ENCODE measurements at places on chromosomes 2 and 18.
A peak's percentile ranks its signal among the peaks of the same experiment; 100 is the strongest.

- DNase-seq: no peak
Measured at GRCh38 chr2:36541891-36542595, 55.9 kb downstream of the FEZ2 start.

DNA sequence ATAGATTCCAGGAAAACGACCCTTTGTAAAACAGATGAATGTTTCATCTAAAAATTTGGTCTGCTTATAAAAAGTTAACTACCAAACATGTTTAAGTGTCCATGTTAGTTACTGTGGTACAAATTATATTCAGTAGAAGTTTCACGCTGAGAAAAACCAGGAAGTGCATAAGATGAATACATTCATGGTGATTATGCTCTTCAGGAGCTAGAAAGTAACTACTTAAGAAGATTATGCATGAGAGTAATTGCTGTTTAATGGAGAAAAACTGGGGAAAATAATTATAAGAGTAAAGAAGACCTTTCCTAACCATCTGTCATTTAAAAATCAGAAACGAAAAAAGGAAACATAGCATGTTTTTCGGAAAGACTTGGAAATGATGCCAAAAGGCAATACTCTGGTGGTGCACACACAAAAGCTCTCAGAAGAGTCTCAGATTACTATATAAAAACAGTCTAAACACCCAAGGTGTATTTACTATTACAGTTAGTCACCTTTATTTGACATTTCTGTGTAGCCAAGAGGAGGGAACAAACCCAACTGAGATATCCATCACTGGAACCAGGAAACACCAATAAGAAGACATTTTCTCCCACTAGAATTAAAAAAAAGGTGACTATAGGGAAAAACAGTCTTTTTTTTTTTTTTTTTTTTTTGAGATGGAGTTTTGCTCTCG is 38.8 kb upstream of the METTL21A start:
- no peak for DNase-seq

DNA sequence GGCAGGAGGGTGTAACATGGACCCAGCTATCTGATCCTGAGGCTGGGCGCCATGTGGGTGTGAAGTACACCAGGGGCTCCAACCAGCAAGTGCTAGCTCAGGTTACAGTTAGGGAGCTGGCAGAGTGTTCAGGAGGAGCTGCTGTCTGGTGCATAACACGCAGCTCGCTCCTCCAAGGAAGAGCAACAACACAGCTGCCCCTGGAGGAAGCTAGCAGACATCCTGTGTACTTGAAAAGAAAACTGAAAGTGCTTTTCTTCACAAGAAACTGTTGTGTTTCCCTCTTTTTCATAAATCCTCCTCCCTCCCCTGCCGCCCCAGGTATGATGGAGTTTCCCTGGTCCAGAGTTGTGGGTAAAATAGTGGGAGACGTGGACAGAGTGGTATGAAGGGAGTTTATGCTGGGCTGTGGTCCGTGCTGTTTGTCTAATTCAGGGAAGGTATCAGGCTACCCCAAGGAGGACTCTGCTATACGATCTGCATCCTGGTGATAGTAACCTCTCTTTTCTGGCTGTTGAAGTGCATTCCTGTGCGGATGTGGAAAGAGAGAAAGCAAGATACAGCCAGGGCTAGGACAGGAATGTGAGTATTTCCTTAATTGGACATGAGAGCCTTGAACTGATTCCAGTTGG is 6.1 kb upstream of the LBH start:
- DNase-seq: peak; percentile 33

- DNase-seq: no peak
Measured at GRCh38 chr2:25920336-25920735, 42.0 kb upstream of the ASXL2 start.

- DNase-seq: no peak
Measured at GRCh38 chr18:55868909-55869308, 280.9 kb upstream of the TCF4 start.

DNA sequence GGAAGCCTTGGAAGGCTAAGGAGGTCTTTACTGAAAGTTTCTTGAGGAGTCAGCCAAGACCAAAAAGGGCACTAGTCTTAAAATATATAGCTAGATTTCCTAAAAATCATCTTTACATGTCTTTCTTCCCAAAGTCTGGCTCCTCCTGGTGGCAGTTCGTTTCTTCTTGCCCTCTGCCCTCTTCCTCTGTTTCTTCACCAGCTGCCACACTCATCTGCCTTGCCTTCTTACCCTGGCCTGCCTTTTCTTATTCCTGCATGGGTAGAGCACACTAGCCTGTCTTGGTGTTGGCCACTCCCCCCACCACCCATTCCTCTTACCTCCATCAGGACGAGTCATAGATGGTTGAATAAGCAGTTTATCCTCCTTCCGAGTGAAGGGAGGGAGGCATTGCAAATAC is 129.8 kb downstream of the RAPGEF4 start:
- no peak for DNase-seq

- no peak for DNase-seq
Measured at GRCh38 chr18:79411614-79412526, 16.1 kb downstream of the NFATC1 start.

- no peak for DNase-seq
Measured at GRCh38 chr2:159840616-159841015, 42.6 kb upstream of the CD302 start.

GRCh38 chr18:12315490-12315889 is 7.4 kb downstream of the TUBB6 start:
- no peak for DNase-seq

DNA sequence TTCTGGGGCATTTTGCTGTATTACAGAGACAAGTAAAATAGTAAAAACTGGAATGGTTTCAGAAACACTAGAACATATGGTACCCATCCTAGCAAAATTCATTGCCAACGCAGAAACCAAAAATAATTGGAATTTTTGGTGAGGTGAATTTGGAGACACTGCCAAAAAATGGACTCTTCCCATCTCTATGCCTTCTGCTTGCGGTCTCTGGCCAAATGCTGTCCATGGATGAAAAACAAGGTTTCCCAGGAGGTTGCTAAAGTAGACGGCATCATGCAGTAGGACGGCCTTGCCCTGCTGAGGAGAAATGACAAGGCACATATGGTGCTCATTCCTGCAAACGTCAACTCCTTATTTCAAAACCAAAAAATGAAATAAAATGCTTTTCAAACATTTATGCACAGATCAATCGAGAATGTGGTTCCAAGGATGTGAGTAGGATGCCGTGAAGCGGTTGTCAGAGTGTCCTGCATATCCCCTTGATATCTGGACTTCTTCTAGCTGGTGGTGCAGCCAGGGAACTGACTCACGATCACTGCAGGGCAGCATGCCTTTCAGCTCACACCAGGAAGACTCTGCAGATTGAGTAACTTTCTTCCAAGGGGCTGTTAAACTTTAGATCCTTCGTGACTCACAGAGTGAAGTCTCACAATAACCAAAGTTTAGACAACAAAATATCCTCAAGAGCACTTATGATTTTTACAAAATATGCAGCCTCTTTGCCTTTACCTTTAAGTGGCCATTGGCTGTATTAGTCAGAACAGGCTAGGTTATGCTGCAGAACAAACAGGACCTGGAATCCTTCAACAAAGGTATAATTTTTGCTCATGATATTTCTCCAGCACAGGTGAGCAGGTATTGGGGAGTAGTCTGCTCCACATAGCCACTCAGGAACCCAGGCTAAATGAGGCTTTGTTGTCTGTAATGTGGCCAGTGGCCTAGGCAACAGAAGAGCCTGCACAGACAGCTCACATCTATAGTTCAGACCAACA is 149.4 kb upstream of the NDUFV2 start:
- no peak for DNase-seq

DNA sequence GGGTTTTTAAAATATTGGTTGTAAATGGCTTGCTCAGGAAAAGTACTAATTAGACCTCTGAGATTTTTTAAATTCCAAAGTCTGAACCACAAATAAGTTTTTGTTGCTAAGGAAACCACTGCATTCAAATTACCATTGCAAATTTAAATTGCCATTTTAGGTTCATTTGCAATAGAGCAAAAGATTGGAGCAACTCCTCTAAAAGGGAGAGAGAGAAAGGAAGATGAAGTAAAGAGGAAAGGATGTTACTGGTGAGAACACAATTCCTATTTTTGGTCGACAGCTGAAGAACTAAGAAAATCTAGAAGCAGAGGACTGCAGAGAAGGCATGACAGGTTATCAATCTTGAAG is 74.9 kb downstream of the FOXI3 start:
- DNase-seq: no peak

DNA sequence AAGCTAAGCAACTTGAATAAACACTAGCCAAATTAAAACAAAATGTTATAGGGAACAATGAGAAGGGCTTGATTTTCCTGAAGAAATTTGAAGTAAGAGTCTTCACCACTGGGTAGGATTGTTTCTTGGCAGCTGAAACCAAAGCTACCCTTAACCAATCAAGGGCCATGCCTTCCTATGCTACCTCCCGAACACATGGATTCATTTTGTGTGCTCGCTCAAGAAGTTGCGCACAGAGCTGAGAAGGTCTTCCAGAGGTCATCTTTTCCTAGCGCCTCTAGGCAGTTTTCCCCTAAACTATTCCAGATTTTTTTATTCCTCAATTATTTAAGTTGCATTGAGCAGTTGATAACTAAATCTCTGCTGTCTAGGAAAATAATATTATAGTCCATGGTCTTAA is 264.6 kb downstream of the RBM43 start:
- no peak for DNase-seq

GRCh38 chr2:81436256-81436655 is 1131.7 kb upstream of the LRRTM1 start:
- DNase-seq: no peak

GRCh38 chr2:74877781-74878433 is 44.0 kb downstream of the HK2 start:
- DNase-seq: no peak

DNA sequence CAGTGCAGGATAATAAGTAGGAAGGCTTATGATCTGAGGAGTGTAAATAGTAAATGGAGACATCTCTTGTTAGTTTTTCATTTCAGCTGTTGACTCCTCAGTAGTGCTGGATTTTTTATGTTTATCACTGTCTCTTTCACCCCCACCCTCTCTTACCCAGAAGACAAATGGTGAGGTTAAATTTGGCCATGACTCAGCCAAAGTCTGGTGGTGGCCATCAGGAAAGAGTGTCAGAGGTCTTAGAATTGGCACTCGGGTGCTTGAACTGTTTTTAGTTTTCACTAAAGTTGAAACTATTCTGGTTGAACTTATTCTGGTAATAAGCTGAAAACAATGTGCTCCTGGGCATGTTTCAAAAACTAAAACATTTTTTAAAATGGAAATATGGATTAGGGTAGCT is 123.3 kb downstream of the FHOD3 start:
- no peak for DNase-seq

- no peak for DNase-seq
Measured at GRCh38 chr18:77359561-77360314, 110.1 kb downstream of the GALR1 start.

- DNase-seq: no peak
Measured at GRCh38 chr2:207491086-207491485, 38.7 kb upstream of the CREB1 start.

DNA sequence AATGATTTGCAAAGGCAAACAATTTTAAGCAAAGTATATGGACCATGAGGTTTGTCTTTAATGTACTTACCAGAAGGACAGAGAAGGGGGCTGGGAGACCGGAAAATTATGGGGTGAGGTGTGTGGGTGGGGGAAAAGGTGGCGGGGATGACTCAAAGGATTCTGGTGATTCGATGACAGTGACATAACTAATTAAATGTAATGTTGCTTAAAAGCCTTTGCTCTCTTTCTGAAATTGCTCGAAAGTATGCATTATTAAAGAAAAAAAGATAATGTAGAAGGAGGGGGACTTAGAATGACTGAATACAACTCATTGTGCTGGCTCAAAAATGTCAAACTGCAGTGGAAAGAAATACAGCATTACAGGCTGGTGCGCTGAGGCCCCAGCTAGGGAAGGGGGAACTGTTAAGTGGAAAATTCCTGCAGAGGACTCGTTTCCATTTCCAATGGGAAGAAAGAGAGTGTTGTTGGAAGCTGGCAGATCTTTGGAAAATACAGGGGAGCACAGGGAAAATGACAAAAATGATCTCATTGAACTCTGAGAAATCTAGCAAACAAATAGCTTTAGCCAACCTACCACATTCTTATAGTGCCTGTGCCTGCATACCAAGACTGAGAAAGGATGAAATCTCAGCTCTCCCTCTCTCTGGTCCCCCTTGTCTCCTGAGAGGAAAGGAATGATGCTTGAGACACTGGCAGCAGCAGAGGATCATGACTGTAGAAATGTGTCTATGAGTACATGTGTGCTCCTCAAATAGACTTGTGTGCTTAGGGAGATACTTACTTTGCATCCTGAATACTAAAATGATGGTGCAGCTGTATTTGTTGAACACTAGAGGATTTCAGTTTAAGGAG is 632.4 kb downstream of the NYAP2 start:
- DNase-seq: peak; percentile 62

DNA sequence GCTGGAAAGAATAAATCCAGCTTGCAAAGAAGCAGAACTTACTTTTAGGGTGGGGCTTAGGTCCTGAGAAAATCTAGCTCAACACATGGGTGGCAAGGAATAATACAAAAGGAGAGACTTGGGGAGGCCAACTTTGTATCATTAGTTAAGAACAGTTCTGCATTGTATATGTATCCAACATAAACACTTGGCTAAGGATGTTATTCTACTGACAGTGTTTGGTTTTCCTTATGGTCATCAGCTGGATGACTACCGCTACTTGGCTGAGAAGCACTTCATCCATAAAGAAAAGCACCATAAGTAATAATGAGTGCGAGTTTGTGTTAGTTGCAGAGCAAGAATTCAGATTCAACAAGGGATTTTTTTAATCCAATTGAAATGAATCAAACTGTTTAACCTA is 614.9 kb downstream of the ARHGAP15 start:
- DNase-seq: no peak

- no peak for DNase-seq
Measured at GRCh38 chr2:96832754-96833507, 10.9 kb downstream of the ANKRD23 start.

DNA sequence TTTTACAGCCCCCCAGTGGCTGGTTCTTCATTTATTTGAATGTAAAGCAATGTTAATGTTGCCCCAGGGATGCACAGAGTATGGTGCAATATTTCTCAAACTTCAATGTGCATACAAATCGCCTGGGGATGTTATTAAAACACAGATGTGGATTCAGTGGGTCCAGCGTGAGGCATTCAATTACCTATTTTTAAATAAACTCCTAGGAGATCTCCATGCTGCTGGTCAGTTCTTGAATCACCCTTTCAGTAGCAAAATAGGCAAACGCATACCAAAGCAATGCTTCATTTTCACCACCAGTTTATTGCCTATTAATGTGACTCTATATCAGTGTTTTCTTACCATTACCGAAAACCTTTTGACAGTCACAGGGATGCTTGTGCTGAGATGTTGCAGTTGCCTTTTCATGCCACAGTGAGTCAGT is 530.7 kb downstream of the CBLN2 start:
- no peak for DNase-seq

DNA sequence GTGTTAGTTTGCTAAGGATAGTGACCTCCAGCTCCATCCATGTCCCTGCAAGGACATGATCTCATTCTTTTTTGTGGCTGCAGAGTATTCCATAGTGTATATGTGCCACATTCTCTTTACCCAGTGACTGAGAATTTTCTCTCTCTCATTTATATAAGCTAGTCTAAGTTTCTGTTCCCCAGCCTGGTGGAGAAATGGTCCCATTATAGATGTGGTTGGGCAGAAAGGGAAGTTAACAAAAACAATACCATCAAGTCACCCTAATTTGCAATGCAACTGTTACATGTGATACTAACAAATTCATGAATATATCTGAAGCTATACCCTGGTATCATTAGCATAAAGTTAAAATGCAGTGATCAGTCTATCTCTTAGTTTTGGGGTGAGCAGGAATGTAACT is 54.0 kb downstream of the DNER start:
- no peak for DNase-seq

GRCh38 chr2:136538489-136538888 is 226.9 kb upstream of the THSD7B start:
- no peak for DNase-seq

- peak; percentile 58 for DNase-seq
Measured at GRCh38 chr18:13437796-13438506, 219.4 kb downstream of the LDLRAD4 start.

All from activated naive CD8-positive, alpha-beta T cell treated with anti-CD3 and anti-CD28 coated beads for 36 hours (primary cell).